ENCODE measurements at places on chromosomes 6 and 20.

DNA sequence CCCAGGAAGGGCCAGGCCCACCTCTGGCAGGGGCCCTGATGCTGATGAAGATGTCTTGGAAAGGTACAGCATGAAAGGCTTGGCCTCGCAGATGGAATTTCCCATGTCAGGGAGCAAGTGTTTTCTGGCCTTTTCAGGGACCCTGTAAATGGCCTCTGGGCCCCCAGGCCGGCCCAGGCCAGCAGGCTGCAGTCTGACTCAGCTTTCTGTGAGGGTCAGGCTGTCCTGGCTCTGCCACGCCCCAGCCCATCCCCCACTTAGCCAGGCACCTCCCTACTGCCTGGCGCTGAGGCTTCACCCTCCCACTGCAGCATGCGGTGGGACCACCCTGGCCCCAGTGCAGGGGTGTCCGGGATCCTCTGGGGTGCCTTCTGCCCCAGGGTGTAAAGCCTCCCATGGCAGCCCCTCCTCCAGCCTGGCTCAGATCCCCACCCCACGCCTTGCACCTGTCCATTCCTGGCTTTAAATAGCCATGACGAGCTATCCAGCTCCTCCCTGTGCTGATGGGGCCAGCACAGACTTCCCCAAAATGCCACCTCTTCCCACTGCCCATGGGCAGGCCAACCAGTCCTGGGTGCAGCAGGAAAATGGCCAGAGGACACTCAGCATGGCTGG, 35.6 kb upstream of the GATA5 start:
- DNase-seq: no peak

- peak; percentile 55 for DNase-seq
These were observed 23.2 kb downstream of the PSMB1 start for GRCh38 chr6:170529839-170530469.

DNA sequence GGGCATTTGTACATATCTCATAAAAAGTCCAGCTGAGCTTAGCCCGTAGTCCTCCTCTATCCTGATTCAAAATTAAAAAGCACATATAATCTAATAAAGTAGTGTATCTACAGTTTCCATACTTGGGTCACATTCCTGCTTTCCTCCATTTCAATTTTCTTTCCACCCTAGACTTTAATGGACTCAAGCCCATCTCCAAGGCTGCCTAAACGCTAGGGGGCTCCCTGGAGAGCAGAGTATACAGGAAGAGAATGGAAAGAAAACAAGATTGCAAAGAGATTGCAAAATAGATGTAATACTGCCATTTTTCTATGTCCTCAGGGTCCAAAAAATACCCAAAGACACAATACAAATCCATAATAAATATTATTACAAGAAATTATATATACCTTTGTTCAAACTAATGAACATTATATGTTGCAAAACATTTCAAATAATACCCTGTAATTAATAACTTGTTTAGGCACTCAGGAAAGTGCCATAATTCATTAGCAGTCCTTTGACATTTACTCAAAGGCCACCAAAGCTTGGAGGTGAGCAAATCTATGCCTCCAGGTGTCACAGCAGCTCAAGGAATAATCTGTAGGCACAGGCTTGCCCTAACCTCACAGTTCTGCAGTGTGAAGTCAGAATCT, 2.4 kb upstream of the MCM3 start:
- DNase-seq: peak; percentile 67

DNA sequence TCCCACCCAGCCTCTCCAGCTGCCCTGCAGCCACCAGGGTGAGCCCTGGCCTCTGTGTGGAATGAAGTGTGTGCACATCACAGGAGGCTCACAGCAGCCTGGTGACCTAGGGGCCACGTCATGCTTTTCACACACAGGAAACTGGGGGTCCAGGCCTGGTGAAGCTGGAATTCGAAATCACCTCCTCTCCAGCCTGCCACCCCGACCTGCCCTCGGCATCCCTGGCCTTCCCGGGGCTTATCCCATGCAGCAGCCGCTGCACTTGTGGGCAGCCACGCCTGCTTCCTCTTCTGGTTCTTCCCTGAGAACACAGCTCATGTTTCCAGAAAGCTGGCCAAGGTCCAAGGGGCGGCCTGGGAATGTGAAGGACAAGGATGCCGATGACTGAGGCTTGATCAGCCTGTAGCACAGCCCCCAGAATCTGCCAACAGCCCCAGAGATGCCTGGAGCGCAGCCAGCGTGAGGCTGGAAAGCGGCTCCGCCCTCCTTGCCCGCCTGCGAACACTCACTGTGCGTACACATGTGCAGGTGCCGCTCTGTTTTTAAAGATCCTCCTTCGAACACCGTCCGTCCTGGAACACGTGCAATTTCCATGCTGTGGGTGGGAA, 4.2 kb upstream of the NTSR1 start:
- peak; percentile 87 for DNase-seq

DNA sequence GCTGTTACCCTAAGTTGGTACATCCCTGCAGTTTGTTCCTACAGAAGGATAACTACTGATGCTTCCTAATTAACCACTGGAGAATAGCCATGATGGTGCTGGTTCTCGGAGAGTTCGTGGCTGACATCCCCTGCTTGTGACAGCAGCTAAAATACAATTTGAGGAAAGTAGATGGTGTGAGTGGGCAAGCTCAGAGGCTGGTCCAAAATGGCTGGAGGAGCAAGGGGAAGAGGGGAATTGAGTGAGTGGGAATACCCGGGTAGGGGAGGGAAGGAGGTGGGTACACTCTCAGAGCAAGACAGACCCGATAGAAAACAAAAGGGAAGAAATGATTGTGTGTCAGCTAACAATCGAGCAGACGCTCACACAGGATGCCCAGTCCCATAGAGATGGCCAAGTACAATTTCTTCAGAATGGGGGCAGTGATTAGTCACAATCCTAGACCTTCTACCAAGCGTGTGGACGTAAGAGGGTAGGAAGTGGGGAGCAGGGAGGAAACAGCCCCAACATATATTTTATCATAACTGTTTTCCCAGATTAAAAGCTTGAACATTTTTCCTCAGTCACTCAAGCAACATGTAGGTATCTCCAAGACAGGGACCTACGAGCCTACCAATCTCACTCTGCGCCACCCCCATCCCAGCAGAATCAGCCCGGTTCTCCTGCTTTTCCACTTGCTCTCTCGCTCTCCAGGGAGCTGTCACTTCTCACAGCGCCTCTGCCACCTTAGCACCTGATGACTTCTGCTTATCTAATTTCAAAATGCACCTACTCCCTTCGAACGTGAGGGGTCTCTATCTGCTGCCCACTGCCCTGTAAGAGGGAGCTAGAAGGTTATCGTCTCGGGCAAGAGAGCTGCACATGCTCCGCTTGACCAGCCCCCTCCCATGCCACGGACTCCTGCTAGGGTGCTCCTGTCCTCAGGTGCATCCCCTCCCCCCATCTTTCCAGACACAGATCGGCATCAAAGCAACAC, 26.2 kb downstream of the RIPOR2 start:
- no peak for DNase-seq

GRCh38 chr6:32983493-32983848, 15.1 kb downstream of the BRD2 start:
- DNase-seq: no peak

DNA sequence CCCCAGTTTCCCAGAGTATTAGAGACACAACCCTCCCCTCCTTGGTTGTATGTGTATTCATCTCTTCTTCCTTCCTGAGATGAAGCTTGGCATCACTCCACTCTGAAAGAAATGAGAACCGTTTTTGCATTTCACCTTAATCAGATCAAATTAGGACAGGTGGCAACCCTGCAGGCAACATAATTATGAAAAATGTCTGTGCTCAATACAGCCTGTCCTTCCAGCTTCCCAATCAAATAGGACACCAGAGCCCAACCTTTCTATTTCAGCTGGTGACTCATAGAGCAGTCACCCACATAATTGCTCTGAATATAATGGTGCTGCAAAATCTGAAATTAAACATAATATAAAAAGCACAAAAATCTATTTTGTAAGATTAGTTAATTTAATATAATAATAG, 310.2 kb upstream of the AGPAT4 start:
- no peak for DNase-seq

GRCh38 chr6:19803331-19804204, 33.6 kb upstream of the ID4 start:
- DNase-seq: no peak

DNA sequence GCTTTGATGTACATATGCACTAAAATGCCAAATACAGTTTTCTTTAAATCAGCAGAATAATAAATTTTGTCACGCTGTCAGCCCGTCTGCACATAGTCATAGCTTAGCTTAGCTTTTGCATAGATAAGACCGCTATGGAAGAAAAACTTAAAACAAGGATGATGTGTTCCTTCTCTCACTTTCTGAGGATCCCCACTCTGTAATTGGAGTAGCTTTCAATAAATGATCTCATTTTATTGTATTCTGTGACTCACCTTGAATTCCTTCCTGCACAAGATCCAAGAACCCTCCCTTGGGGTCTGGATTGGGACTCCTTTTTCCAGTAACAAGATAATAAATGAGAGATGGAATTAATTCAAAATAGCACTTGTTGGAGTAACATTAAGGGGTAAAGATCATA, 186.2 kb downstream of the CDH26 start:
- DNase-seq: no peak

DNA sequence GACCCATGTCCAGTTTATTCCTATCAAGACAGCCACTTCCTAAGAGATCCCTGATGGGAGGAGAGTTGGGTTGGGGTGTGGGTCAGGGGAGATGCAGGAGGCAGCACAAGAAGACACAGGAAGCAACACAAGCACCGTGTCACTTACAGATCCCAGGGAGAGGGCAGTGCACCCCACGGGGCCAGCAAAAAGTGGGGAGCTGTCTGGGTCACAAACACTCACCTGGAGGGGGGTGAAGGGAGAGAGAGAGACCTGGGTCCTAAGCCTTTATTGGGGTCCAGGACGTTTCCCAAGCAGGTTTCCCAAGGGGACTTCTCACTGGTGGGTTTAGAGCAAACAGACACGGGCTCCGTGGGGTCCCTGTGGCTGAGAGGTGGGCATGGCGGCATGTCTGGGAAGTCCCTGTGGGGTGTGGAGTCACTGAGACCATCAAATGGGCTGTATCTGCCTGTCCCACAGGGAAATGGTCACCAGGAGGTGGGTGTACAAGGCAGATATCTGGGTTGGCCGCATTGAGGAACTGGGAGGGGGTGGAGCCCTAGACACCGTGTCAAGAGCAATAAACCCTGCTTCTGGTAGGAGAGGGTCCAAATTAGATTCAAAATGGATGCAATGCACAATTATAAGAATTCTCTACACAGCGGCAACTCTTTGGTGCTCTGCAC, 1.6 kb upstream of the CD93 start:
- no peak for DNase-seq

DNA sequence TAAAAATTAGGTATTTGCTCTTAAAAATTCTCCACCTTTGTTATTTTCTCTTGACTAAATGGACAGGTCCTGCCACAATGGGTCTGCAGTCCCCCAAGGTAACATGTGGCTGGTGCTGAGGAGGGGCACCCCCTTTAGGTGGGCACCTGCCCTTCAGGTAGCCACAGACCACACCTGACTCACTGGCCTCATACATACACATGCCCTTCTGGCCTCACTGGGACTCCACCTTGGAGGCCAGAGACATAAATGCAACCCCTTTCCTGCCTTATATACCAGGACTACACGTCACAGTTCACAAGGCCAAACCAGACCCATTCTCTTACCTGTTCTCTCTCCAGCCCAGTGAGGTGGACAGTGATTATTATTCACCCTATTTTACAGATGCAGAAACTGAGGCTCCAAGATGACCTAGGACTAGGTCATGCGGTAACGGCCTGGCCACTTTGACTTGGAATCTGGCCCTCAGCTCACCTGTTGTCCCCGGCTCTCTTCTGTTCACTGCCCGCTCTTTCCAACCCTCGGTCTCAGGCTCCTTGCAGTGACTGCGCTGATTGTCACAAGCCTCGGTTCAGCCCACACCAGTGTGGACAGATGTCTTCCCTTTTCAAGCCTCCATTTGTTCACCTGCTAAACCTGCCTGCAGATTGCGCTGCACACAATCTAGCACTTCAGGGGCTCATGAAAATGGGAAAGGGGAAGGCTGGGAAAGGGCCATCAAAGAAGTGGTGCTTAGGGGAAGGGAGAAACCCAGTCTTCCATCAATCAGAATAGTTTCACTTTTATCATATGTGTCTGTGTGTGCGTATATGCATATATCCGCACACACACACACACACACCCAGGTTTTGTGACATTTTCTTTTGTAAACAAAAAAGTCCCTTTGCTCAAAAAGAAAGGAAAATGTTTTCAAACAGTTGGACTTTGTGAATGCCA, 121.7 kb downstream of the BCAS1 start:
- DNase-seq: no peak

DNA sequence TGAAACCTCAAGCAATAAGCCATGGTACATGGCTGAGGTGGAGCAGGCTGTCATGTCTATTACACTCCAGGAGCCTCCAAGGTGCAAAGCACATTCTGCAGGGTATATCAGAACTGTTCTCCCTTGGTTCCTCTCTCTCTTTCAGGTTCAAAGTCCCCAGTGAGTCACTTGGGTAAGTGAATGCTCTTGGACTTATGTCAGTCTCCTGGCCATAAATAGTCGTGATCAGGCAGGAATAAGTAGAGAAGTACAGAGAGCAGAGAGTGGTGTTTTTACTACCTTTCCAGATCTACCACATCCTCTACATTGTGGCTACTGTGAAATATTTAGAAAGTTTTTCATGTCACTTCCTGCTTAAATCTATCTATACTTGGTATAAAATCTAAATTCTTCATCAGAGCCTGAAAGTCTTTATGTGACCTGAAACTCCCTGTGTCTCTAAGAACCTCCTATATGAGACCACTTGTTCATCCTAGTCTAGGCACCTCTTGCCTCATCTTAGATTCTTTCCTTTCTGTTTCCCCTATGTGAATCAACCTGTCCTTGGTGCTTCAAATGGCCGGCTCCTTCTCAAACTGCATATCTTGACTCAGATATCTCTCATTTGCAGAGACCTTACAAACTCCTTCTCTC, 1077.6 kb upstream of the MAP3K7 start:
- DNase-seq: no peak

- DNase-seq: no peak
These were observed 62.8 kb downstream of the JARID2 start for GRCh38 chr6:15308435-15309213.

DNA sequence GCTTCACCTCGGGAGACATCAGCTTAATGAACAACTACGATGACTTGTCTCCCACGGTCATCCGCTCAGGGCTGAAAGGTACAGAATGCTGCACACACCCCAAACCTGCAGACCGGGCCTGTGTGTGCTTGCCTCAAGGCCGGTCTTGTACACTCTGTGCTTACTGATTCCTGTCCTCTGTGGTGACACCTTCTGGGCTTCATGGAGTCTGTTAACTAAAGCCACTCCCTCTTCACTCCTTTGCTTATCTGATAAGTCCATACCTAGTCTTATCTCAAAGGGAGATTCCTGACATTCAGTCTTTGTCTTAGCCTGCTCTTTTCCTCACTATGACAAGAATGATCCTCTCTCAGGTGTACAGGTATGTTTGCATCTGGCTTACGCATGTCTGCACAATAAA, 107.7 kb upstream of the TMEM181 start:
- DNase-seq: no peak

DNA sequence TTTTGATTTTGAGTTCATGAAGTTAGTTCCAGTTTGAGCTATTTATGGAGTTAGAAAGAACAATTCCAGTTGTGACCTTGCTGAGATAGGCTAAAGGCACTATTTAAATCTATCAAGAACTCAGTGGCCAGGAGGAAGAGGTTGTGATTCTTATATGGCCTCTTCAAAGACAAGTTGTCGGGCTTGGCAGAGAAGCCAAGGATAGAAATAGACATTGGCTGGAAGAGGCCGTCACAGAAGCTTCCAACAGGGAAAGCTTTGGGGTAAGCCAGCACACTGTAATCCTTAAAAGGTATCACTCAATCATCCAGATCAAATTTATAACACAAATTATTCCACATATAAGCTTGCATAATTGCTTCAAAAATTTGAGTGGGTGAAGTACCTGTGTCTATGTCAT, 286.1 kb downstream of the SYNE1 start:
- no peak for DNase-seq

Measured in posterior cingulate gyrus (tissue), 11 donors.